SK-MEL-5 (cell line): ENCODE measurements at places on chromosomes 2 and 18. TPM values are rescaled to one million over a fixed set of nuclear protein-coding genes. Genes with fewer than 3 reads are reported as not detected.
A peak's percentile ranks its signal among the peaks of the same experiment; 100 is the strongest.

GRCh38 chr18:10898417-10898974, 250.9 kb downstream of the PIEZO2 start:
- DNase-seq = no peak

DNA sequence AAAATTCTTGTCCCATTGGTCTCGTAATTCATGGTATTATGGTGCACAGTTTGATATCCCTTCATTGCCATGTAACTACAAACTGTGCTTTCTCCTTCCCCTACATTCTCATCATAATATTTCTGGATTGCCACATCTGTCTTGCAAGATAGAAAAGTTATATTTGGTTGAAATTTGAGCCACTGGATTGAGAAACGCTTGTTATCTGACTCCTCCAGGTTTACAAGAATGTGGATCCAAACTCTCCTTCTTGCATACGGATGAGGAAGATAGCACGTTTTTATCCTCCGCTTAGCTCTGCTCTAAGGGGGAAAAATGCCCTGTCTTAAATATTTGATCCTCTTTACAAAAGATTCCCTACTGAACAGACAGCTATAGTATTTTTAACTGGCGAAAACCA, 438.2 kb downstream of the TSN start:
- DNase-seq = no peak

The RAPGEF4 gene
- 4.5 and 5.4 TPM in 2 replicates for total RNA-seq

DNA sequence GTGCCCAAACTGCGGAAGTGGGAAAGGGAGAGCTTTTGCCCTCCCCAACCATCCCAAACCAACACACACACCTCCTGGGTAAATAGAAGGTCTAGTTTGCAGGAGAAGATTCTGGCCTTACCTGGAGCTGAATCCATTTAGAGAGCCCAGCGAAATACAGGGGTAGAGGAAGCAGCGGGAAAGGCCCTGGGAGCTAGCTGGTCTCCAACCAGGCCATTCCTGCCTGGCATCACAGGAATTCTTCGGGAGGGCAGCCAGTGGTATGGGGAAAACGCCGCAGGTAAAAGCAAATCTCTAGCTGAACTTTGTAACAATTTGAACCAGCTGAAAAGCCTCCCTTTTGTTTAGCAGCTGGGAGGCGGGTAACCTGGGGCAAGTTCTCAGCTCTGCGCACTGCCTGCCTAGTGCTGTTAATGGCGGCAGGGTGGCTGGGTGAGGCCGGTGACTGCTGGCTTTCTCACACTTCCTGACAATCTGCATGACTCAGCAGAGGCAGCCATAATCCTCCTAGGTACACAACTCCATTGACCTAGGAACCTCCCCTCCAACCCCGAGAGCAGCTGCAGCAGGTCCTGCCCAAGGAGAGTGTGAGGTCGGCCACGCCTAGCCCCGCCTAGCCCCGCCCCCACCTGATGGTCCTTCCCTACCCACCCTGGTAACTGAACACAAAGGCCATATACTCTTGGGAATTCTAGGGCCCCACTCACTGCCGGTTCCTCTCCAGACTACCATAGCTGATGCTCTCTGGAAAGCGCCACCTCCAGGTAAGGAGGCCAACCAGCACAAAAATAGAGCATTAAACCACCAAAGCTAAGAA, 483.8 kb upstream of the REG3G start:
- peak; percentile 95 for DNase-seq

DNA sequence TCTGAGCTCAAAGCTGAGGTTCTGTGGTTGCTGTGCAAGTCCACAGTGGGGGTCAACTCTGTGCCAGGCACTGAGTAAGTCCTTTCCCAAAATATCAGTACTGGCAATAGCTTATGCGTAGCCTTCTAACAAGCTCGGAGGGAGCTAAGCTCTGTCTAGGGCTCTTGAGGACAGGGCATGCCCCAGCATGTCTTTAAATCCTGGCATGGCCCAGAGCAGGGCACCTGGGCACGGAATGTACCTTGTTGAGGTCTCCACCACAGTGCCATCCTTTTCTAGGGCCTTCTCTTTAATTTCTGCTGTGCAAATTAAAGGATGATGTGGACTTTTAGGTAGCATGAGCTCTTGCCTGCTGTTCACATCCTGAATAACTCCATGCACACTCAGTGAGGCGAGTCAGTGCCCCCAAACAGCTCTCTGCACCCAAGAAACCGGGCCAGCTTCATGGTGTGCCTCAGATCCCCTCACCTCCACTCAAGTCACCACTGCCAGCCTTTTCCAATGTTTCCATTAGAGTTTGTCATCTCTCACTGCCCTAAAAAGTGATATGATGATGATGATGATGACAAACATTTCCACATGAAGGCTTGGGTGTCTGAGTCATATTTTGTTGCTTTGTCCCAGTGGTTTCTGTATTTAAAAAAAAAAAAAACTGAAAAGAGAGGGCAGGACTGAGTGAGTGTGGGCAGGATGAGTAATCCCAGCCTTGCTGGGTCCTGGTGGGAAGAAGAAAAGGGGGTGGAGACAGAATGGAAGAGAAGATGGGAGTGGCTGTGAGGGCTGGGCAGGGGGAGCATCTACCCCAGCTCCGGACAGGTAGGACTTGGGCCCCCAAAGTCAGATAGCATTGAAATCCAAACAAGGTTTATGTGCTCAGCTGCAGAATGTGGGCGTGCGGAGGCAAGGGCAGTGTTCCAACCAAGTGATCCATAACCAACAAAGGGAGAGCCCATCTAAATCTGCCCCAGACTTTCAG, 78.9 kb downstream of the ZBTB7C start:
- no peak for DNase-seq

- no peak for DNase-seq
Measured at GRCh38 chr2:241762933-241763369, 13.7 kb upstream of the GAL3ST2 start.

DNA sequence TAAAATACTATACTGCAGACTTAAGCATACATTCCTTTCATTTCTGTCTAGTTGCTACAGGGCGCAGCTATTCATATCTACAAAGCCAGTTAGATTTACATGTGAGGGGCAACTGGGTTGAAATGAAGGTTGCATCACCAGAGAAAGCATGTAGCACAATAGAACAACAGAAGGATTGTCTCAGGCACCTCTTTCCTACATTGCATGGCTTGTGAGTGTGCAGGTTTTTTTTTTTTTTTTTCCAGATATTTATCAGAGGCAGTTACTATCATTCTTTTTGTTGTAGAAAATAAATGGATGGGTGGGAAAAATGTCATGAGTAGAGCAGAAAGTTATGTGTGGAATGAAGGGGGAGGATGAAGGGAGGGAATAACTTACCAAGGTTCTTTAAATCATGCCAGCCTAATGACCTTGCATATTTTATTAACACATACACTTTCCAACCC, 86.8 kb downstream of the ERBB4 start:
- DNase-seq = peak; percentile 79

The CNDP1 gene
- total RNA-seq = 0.08 and 0.51 TPM in 2 replicates

DNA sequence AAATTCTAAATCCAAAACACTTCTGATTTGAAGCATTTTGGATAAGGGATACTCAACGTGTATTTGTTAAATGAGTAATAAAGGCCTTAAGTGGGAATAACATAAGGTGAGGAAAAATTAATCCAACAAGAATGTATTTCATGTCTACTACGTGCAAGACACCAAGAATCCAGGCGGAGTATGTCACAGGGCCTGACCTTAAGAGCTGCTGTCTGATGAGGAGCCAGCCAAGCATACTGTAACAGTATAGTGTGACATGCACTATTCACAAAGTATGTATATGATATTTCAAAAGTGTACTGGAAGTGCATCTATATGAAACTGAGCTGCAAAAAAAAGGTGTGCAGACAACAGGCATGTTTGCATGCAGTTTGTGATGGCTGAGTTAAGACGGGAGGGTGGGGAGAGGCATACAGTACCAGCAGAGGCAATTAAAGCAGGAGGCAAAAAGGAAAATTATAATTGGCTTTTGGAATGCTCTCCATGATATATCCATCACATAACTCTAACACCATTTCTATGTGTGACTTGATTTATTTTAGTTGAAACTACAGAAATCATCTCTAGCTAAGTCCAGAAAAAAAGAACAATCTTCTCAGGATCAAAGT, 18.2 kb downstream of the IWS1 start:
- no peak for DNase-seq

The NYAP2 gene
- total RNA-seq = not detected in 2 replicates

GRCh38 chr2:128414351-128414750, 95.7 kb upstream of the HS6ST1 start:
- DNase-seq = no peak

- DNase-seq = no peak
Measured at GRCh38 chr18:56775701-56776100, 124.5 kb downstream of the WDR7 start.

The HOXD13 gene
- 10.3 and 11.8 TPM in 2 replicates for total RNA-seq

DNA sequence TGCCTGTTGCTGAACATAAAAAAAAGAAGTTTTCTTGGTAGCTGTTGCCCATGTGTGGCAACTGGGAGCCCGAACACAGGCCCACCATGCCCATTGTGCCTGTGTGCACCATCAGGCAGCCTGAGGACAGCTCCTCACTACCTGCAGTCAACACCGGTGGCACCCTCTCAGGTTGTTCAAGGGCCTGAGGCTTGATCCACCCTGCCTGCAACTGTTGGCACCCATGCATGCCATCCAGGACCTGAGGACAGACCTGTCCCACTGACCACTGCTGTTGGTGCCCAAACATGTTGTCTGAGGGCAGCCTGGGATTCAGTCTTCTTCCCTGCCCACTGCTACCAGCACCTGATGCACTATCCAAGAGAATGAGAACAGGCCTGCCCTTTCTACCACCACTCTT, 661.1 kb upstream of the ZNF804A start:
- no peak for DNase-seq

The AKAIN1 gene
- not detected in 2 replicates for total RNA-seq

The IFIH1 gene
- 3.6 and 4.2 TPM in 2 replicates for total RNA-seq

DNA sequence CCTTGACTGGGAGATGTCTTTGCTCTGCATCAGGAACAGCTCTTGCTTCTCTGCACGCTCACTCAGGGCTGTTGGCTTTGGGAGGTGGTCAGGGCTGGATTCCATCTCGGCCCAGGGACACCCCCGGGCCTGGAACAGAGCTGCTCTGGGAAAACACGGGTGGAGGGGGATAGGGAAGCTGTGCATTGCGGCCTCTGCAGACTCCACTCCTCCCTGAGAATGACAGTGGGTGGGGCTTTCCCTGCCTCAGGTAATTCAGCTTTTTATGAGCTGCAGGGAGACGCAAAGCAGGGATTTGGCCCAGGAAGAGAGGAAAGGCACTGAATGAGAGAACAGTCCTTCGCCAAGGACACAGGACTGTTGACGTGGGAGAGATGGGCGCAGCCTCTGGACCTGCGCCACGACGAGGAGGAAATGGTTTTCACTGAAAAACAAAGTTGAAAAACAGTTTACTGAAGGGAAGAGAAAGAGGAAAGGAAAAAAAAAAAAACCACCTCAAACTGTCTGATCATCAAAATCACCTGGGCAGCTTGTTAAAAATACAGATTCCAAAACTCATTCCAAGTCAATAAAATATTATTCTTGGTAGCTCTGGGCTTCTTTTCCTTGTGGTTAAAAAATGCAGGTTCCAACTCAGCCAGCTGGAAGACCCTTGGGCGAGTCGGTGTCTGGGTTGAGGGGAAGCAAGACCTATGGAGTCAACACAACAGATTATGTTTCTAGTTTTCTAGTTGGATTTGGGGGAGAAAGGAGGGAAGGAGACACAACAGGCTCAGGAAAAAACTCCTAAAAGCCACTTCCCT, 194.0 kb downstream of the ZFP36L2 start:
- no peak for DNase-seq

The RTP5 gene
- total RNA-seq = not detected in 2 replicates

The NMUR1 gene
- total RNA-seq = 0.18 TPM in 1 of 2 replicates, not detected in the other

The SLC4A5 gene
- total RNA-seq = 0.29 and 0.63 TPM in 2 replicates

DNA sequence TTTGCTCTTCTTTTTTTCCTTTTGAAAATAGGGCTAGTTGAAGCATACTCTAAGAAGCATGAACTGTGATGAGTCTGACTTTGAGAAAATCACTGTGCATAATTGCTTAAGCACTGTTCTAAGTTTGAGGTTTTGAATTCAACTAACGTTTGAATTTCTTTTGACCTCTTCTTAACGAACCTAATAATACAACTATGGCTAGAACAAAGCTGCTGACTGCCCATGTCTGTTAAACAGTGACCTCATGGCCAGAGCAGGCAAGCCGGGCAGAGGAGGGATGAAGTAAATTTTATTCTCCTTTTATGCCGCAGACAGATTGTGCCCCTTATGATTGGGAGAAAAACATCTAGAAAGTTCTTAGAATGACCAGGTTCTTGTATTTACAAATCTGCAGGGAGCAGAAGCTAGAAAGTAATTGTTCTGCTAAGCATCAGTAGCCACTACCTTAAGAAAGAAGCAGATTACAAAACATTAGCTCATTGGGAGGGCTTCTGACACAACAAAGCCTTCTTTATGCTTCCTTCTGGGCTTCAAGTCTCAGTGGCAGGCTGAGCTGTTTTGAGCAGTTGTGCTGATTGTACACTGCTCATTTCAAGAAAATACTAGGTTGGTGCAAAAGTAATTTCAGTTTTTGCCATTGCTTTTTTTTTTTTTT, 97.8 kb upstream of the RASGRP3 start:
- DNase-seq = peak; percentile 88

GRCh38 chr2:179467111-179467510, 202.5 kb upstream of the SESTD1 start:
- DNase-seq = no peak

The SERPINB7 gene
- total RNA-seq = 0.21 and 0.59 TPM in 2 replicates

The SLC23A3 gene
- total RNA-seq = 0.13 and 0.34 TPM in 2 replicates

The TMEM200C gene
- 0.03 and 0.05 TPM in 2 replicates for total RNA-seq

DNA sequence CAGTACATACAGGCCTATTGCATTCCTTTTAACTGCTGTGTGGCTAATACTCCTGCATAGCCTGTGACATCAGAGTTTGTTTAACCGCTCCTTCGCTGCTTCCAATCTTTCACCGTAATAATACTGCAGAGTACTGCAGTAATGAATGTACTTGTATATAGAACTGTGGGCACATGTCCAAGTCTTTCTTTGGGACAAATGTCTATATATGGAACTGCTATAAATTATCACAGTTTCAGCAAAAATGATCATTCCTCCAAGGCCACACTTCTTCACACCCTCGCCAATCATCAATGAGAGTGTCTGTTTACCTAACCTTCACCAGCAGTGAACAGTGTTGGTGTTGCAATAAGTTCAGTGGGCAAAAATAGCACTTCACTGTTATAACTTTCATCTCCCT, 230.4 kb downstream of the SP3 start:
- no peak for DNase-seq

GRCh38 chr2:123908522-123908921, 116.6 kb upstream of the CNTNAP5 start:
- DNase-seq = no peak

DNA sequence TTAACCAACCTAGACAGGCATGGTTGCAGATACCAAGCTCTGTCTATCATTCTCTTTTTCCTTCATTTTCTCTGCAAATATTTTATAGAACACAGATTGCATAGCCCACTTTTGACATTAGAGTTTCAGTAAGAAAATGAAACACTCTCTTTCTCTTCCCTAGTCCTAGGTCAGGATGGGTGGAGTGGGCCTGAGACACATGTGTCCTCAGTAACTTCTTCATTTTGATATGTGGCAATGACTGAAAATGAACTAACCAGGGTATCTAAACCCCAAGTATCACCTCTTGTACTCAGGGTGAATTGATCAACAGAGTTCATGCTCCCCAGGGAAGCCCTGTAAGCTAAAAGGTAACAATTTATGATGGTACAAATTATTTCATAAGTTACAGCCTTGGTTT, 37.0 kb upstream of the KYNU start:
- DNase-seq = no peak
